Stimulated activated CD8-positive, alpha-beta memory T cell treated with anti-CD3 and anti-CD28 coated beads, Interleukin-12 subunit alpha, Interleukin-12 subunit beta, amount 100 ng/mL, for 4 hours (primary cell): ENCODE measurements at places on chromosomes 12 and 14.
A peak's percentile ranks its signal among the peaks of the same experiment; 100 is the strongest.

GRCh38 chr14:77574446-77575115 lies 41.9 kb downstream of the SPTLC2 start:
- no peak for DNase-seq

DNA sequence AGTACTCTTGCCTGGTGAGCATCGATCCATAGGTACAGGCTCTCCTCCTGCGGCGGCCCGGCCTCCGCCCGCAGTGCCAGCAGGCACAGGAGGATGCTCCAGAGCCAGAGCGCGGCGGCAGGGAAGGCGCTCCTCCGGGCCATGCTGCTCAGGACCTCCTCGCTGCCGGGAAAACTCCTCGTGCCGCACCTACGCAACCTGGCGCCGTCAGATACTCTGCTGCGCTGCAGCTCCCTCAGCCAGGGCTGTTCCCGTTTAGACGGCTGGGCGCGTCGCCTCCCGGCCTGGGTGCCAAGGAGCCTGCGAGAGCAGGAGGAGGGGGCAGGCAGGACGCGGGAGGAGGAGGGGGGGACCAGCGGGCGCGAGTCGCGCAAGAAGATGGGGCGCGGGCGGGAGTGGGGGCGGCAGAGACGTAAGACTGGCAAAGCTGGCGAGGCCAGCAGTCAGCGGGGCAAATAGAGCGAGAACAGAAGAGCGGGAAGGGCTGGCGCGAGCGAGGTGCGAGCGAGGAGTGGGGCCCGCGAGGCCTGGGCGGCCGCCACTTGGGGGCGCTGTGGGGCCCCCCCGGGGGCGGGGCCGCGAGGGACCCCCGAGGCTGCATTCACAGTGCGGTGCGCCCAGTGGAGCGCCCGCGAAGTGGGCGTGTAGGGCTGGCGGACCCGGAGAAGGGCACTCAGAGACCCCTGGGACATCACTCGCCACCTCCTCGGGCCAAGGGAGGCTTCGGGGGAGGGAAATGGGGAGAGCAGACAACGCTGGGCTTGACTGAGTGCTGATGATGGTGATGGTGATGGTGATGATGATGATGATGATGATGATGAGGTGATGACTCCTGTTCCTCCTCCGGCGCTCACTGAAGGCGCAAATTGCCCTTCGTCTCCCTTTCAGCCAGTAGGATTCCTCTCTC lies at the start of gene WIF1:
WIF1 (minus strand) TSS at position 257 of the 907 bp plus-strand sequence; CDS start at position 143, 114 bp downstream.
- DNase-seq = peak; percentile 13

DNA sequence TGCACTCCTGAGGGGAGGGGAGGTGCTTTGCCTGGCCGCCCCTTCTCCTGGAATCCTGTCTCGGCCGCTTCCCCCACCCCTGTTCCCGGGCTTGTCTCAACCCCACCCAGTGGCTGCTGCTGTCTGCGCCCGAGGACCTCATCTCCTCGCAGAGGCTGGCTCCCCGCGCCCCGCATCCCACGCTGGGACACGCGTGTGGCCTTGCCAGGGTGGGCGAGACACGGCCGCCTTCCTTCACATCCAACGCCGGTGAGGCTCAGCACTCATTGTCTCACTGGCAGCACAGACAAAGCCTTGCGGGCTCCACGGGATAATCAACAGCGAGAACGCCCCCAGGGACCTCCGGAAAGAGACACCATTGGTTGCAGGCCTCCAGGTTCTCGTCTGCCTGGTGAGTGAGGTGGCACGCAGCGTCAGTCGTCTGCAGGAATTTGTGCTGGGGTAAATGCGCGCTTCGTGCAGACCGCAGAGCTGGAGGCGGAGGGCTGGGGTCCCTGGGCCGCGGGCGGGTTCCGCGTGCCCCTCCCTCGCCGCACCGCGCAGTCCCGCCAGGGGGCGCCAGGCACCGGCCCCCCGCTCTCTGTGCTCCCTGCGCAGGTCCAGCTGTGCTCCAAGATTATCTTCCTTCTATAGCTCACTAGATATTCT lies 26.8 kb downstream of the CCDC177 start:
- DNase-seq = no peak

- no peak for DNase-seq
Observed at GRCh38 chr12:128830505-128830893, 6.7 kb upstream of the SLC15A4 start.

- no peak for DNase-seq
Observed at GRCh38 chr12:131942671-131943070, 7.1 kb upstream of the EP400 start.

DNA sequence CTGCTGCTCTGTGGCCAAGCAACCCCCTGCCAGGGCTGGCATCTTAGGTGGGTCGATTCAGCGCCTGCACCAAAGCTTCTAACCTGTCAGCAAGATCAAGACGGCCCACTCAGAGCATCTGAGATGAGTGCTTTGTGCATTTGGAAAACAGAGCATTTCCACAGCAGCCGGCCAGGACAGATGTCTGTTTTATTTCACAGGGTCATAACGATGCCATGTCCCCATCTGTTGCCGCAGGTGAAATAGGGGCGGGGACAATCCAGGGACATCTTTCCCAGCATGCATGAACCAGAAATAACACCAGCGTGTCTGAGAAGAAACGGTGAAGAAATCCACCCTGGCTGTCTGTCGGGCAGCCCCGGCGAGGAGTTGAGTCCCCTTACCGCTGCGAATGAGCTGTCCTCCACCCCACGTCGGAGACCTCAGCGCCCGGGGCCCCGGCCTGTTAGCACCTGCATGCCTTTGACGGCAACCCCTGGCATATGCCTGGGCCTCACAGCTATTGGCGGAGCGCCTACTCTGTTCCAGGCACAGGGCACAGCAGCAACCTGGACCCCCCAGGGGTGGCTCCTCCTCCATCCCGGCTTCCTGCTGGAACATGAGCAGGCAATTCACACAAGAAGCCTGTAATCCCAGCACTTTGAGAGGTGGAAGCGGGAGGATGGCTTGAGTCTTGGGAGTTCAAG lies 30.6 kb upstream of the ULK1 start:
- no peak for DNase-seq

- DNase-seq = no peak
Observed at GRCh38 chr14:95268350-95268749, 51.4 kb downstream of the CLMN start.

DNA sequence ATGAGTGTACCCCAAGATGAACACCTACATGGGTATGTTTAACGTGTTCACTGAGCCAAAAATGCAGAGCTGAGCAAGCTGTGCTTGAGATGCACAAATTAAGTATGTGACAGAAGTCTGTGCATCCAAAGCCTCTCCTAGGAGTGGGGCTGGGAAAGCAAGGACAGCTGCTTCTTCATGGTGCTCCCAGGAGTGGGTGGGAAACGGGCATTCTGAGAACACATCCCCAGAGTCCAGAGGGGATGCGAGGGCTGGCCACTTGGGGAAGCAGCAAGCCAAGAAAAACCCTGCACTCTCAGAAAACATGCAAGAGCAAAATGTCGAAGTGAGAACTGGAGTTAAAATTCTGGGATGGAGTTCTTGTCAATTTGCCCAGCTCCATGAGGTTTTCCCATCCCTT lies 414.3 kb downstream of the BCAT1 start:
- DNase-seq = no peak

- DNase-seq = no peak
Observed at GRCh38 chr12:53564941-53565340, 57.7 kb upstream of the NPFF start.

- DNase-seq = no peak
Observed at GRCh38 chr12:18332173-18332572, 70.9 kb downstream of the PIK3C2G start.

DNA sequence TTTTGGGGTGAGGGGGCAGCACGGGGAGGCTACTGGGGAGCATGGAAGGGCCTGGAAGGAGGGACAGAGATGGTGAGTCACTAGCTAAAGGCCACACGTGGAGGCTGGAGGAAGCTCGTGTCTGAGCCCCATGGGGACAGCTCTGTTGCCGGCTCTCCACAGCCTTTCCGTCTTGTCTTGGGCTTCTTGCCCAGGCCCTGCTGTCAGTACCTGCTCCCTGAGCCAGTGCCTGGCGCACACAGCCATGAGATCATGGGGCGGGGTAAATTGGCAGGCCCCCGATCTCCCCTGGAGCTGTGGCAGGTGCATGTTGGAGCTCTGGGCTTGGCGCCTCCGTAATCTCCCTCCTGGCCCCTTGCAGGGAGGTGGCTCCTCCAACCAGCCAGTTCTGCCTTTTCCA lies 16.1 kb upstream of the KRT80 start:
- no peak for DNase-seq

DNA sequence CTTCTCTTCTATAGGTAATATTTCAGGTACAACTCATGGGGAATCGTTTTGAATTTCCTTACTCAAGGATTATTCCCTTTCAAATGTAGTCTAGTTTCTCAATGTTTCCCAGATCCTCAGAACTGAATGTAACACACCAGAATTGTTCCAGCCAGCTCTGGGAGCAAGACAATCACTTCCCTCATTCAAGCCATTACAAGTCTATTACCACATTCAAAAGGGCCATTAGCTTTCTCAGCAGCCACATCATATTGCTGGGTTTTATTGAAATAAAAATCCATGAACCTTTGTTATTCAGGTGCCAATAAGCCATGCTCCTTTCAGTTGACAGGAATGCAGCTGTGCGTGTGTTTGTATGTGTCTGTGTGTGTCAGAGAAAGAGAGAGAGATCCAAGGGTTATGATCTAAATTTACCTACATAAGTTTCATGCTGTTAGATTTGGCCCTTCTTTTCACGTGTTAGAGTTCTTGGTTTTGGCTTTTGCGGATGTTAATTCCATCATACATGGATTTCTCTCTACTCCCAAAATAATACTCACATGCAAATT lies 357.7 kb downstream of the BCAT1 start:
- no peak for DNase-seq

- DNase-seq = no peak
Observed at GRCh38 chr12:51593539-51593938, 2.5 kb downstream of the SCN8A start.
